ENCODE measurements at places on chromosomes 7 and 10.

- DNase-seq = peak; percentile 71
Measured at GRCh38 chr10:45418849-45419675, 45.0 kb downstream of the ALOX5 start.

DNA sequence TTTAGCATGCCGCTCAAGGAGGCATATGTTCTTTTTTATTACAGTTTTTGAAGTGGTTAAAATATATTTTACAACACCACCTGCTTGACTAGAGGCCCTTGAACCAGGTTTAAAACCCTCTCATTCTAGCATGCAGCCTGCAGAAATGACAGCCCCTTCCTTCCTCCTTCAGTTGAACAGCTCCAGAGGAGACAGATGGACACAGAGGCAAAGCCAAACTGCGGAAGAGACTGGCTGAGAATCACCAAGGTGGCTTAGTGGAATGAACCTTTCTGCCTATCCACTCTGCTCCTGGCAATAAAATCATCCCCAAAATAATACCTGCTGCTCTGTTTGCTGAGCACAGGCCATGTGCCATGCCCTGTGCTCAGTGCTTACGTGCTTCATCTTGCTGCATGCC lies 23.9 kb upstream of the PLPP4 start:
- DNase-seq = no peak

- DNase-seq = no peak
Measured at GRCh38 chr7:78398576-78398975, 600.0 kb downstream of the PHTF2 start.

DNA sequence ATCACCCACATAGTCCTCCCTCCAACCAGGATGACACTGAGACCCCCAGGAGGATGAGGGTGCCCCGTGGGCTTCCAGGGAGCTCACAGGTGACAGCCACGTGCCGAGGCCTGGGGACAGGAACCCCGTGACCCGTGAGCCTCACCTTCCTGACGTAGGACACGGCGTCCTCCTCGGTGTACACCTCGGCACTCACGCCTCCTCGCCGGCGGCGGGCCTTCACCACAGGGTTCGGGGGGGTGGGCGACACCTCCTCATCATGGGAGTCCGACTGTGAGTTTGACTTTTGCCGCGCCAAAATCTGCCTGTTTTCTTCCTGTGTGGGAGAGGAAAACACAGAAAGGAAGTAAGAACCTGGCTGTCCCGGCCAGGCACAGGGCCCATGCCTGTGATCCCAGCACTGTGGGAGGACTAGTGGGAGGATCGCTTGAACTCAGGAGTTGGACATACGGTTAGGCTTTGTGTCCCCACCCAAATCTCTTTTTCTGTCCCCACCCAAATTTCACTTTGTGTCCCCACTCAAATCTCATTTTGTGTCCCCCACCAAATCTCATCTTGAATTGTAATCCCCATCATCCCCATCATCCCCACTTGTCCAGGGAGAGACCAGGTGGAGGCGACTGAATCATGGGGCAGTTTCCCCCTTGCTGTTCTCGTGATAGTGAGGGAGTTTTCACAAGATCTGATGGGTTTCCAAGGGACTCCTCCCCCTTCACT lies 45.9 kb upstream of the DNAAF5 start:
- DNase-seq = no peak

DNA sequence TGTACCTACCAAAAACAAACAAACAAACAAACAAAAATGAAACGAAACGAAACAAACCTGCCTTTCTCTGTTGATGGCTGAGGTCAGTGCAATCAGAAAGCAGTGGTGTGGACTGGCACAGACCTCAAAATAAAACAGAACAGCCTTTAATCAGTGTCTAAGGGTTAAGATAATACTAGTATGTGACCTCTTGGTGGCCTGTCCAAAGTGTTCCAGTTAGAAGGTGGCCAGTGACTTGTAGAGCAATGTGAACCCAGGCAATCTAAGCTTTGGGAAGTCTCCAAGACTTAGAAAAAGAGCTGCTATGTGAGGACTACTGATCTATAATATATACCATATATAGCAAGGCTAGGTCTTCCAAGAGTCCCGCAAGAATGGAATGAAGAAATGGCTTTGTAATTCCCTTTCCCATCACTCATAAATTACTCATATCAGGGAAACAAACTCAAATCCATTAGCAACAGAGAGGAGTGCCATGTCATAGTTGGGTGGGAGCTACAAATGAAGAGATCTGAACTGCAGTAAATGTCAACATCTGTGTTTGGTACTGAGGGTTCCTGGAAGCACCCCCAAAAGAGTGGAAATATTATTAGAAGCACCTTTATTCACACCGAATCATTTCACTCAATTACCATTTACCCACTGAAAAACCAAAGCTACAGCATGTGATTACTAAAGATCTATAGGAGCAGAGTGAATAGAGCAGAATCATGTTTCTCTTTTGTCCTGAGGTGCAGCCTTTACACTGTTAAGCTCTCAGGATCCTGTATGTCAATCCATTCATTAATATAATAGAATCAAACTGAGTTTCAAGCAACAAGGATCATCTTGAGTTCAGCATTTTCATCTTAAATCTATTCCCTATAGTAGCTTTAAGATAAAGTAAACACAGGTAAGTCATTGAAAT lies 28.0 kb downstream of the ABLIM1 start:
- no peak for DNase-seq

- DNase-seq = no peak
Measured at GRCh38 chr7:1170741-1171501, 10.9 kb upstream of the ZFAND2A start.

- no peak for DNase-seq
Measured at GRCh38 chr10:115065801-115066200, 27.4 kb upstream of the ATRNL1 start.
